ENCODE measurements at places on chromosomes 4 and X.

DNA sequence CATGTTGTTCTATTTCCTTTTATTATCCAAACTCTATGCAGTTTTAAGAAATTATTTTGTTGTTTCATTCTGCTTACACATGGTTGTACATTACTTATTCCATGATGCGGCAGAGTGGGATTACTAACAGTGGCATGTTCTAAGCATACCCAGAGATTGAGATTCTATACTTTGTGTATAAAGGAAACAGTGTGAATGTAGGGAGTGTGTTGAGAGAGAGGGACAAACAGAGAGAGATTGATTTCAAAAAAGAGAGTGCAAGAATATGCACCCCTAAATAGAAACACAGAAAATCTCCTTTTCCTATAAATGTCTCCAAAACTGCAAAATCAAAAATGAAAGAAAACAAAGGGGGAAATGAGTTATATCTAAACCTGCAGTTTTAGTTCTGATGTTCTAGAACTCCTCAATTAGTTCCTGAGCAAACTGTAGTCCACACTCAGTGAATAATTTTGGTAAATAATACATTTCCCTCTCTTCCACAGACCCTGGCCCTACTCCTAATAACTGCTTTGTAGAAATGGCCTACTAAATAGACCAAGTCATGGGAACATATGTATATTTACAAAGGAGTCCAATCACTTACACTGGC, 31.0 kb downstream of the SLC9B1 start:
- no peak for DNase-seq

- no peak for DNase-seq
These were observed 289.1 kb downstream of the PCDH19 start for GRCh38 chrX:100120956-100121355.

- no peak for DNase-seq
These were observed 146.1 kb downstream of the NEXMIF start for GRCh38 chrX:74779175-74779574.

DNA sequence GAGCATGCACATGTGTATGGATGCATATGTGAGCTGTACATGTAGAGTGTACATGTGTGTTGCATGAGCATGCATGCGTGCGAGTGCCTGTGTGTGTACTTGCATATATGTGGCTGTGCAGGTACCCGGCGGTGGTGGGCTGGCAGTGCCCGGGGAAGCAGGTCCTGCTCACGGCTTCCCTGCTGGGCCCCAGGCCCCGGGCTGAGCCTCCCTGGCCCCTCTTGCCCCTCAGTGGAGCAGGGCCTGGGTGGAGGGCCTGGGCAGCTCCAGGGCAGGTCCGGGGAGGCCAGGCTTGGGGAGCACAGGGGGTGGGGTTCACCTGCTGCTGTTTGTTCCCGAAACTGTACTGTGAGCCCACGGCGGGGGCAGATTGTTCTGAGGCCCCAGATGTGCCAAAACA, 9.4 kb downstream of the NAT8L start:
- no peak for DNase-seq

GRCh38 chr4:15665753-15666365, 10.7 kb upstream of the FBXL5 start:
- DNase-seq, result no peak

DNA sequence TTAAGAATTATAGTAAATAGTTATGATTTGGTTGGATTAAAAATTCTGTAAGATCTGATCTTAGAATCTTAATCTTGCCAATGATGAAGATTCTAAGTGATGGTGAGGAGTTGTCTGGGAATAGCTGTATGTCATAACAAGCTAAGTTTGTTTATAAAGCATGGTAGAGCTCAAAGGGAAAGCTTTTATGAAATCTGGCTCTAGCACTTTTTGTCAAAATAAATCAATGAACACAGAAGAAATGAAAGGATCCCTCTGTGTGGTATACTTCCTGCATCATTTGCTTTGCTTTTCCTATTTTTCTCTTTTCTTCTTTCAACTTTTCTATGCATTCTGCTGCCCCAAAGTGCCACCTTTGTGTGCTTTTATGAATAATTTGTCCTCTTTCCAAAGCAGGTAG, 193.5 kb upstream of the FAT1 start:
- no peak for DNase-seq

DNA sequence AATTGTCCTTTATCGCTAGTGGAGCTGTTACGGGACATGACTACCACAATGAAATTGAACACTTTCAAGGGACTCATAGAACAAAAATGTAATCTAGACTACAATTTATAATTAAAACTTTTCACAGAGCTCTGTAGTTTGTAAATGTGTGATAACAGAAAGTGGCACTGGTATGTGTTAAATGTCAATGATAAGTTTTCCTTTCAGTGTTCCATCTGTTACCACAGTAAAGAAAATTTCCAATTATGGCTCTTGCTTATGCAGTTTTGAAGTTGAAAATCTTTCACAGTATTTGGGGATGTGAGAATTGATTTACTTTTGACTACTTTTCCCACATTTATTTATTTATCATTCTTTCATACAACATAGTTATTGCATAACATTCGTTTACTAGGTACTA, 40.1 kb upstream of the GUCY1A1 start:
- DNase-seq, result no peak

- no peak for DNase-seq
These were observed 756 bp downstream of the IGFBP7 start for GRCh38 chr4:57109411-57109846.

GRCh38 chr4:124936427-124936826, 223.9 kb upstream of the ANKRD50 start:
- no peak for DNase-seq

Data from NCI-H187 (cell line).